ENCODE measurements at places on chromosomes 1 and 21.

DNA sequence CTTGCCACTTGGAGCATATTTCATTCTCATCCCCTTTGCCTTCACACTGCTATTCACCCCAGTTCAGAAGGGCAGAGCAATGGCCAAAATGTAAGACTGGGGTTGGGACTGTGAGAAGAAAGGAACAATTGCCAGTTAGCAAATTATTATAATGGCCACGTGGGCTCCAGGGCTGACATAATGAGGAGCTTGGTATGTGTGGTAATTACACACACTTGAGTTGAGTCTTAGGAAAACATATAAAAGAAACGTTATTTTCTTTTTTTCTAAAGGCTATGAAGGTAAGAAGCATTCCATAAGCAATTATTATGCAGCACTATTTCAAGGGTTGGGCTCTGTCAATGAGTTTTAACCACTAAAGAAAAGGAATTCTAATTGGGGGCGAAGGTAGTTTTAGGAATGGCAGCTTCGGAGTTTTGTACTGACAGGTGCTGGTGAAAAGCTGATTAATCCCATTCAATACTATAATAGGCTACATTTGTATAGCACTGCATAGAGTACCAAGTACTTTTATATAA, 32.5 kb upstream of the BCL10 start:
- DNase-seq = no peak

DNA sequence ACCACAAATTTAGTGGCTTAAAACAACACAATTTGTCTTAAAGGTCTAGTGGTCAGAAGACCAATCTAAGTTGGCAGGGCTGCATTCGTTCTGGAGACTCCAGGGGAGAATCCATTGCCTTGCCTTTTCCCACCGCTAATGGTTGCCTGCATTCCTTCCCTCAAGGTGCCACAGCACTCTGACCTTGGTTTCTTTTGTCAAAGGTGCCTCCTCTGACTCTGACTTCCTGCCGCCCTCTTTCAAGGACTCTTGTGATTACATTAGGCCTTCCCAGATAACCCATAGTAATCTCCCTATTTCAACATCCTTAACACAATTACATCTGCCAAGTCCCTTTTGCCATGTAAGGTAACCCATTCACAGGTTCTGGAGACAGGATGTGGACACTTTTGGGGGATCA, 145.3 kb downstream of the S1PR1 start:
- no peak for DNase-seq

DNA sequence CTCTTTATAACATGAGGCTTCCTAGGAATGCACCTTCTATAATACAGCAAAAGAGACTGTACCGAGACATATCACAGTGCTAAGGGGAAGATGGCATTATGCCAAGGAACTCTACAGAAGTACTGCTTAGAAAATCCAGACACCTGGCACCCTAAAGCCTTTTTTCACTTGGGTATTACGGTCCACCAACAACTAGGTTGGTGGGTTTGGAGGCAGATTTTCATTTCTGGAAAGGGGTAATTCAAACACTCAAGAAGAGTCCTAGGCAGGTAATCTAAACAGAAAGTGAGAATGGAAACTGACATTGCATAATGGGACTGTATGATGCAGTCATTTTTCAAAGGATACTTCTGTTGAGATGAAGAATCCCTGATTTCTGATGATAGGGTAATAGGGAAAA, 19.6 kb downstream of the SCMH1 start:
- no peak for DNase-seq

DNA sequence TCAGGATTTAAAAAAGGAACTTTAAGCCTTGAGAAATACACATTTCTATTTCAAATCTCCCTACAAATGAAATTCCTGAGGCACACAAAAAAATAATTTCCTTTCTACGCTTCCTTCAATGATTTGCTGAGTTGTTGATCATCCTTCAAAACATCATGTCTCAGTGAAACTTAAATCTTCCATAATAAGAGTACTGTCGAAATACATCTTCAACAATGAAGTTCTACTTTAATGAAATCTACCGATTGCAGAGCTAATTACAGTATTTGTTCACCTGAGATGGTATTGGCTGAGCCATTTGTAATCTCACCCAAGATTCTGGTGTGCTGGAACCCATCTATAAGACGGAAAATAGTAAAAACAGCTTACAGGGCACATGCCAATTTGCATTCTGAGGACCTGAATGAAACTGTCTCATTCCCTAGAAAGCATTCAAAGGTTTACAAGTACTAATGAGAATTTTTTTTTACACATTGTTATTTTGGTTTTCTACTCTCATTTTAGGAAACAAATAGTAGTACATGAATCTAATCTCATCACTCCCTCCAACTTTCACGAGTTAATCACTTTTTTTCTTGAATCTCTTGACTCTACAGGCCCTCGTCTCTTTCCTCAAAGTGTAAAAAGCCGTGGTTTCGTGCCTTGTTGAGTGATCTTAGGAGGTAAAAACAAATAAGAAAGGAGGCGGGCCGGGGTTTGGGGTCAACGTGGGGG, 1.1 kb downstream of the CHML start:
- DNase-seq = peak; percentile 32

DNA sequence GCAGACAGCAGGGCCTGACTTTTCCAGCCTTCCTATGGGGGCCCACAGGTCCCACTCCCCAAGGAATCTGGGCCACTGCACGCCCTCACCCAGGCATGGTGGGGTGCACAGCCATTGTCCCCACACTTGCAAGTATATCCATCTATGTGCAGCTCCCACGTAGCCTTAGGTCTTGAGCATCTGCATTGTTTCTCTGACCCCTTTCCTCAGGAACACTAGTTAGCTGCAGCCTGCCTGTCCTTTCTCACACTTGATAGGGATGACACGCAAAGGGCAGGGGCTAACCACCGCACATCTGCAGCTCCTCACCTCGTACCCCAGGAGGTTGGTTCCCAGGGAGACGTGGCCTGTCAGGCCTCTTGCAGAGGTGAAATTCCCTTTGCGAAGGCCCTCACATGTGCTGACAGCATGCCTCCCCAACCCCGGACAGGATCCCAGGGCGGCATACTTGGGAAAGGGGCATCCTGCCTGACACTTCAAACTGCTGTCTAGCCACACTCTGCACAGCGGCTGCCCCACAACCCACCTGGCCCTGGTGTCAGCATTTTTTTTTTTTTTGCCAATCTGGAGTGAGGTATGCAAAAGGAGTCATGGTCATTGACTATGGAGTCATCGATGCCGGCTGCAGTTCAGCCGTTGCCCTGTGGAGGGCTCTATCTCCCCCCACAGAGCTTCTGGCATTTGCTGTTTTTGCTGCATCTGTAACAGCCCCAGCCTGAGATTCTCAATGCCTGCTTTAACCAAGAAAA, 5.0 kb downstream of the JMJD4 start:
- peak; percentile 51 for DNase-seq

- DNase-seq = no peak
These were observed 1.6 kb downstream of the ADGRL2 start for GRCh38 chr1:81802457-81802706.

DNA sequence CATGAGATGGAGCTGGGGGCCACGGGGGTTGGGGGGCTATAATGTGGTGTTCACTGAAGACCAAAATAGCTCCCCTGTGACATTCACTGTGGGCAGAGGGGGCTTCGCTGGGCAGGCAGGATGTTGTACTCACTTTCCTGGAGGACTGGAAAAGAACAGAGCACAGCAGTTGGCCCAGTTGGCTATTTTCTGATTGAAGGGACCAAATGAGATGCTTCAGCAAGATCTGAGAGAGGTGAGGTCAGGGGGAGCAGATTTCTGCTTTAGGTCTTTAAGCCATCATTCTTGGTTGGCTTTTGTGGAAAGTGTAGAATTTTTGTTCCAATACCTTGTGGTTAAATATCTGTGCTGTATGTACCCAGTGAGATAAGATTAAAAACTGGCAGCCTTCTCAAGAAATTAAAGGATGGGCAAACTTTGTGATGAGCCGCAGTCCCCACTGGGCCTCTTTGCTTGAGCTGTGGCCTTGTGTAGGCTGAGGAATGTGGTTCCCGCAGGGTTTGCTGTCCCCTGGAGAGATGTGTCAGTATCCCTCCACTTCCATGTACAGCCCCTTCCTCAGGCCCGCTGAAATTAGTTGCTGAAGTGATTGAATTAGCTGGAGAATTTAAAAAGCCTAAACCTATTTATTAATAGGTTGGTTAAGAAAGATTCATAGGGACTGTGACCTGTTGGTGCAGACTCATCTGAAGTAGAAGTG, 80.7 kb downstream of the ATP5PO start:
- no peak for DNase-seq

GRCh38 chr1:1282998-1283397, 2.8 kb downstream of the SCNN1D start:
- DNase-seq = no peak

- DNase-seq = no peak
These were observed 61.1 kb upstream of the GPR88 start for GRCh38 chr1:100476735-100477290.

- DNase-seq = no peak
These were observed 115.6 kb downstream of the TNFSF18 start for GRCh38 chr1:172935062-172935592.

GRCh38 chr1:220084460-220084859, 5.1 kb downstream of the BPNT1 start:
- no peak for DNase-seq

DNA sequence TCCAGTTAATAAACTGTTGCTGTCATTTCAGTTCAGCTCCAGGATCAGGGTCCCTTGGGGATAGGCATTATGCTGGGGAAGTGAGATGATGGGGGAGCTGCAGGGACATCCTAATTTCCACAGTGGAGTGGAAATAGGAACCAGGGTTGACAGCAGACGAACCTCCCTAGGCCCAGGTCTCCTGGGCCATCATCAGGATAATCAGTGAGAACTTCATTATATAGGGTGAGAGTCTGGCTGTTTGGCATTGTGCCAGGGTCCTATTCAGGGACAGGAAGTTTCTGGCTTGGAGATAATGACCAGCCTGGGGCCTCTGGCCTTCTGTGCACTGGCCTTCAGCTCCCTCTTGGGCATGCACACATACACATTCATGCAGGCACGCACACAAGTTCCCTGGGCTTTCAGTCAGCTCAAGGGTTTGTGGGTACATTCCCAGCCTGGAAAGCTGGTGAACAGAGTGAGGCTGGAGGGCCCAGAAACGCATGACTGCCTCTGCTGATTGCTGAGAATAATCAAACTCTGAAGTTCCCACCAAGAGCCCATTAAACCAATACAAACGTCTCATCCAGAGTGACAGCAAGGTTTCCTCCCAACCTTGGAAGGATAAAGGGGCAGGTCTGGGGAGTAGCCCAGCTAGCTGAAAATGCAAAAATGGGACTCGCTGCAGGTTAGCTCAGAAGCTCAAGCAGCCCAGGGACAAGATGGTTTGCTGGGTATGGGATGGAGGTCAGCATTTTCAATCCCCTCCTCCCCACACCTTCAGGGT, 13.9 kb upstream of the LRIG2 start:
- no peak for DNase-seq

DNA sequence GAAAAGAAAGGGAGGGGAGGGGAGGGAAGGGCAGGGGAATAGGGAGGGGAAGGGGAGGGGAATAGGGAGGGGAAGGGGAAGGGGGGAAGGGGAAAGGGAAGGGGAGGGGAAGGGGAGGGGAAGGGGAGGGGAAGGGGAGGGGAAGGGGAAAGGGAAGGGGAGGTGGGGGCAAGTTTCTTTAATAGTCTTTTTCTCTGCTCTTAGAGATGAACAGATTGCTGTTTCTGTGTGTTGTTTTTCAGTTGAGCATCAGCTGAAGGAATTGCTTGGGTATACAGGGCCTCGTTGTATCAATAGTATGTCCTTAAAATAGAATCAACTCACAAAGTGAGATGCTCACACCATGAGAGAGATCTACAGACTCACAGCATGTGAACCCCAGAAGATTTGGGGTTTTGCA, 44.8 kb upstream of the SOD1 start:
- DNase-seq = no peak

- DNase-seq = no peak
These were observed 435.1 kb downstream of the KIF26B start for GRCh38 chr1:245589906-245590305.

DNA sequence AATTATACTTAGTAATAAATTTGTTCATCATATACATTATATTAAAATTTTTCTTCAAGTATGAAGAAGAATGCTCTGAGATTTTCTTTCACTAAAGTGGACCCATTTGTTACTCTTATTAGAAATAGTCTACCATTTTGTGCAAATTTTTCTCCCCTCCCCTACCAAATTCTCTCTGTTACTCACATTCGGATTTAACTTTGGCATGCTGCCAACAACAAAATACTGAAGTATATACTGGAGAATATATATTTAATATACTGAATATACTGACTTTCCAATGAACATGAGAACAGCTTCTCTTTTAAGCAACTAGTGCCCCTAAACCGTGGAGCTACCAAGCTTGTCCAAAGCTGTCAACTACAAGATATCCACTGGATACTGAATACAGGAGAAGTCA, 57.2 kb downstream of the CENPF start:
- no peak for DNase-seq

- no peak for DNase-seq
These were observed 9.6 kb downstream of the ENSA start for GRCh38 chr1:150619576-150620509.

DNA sequence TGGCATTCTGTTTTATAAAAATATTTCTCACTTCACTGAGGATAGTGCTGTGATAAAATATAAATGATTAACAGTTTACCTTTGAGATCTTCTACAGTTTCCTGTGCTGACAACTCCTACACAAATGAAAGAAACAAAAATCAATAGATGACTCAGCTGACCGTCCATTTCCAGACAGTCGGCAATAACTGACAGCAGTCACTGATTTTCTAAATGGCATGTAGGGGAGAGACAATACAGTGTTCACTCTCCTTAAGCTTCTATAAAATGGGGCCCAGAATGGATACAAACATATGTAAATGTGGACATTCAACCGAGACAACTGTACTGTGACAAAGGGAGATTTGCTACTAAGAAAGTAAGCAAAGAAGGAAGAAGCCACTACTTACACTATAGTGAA, 34.3 kb downstream of the PCNX2 start:
- DNase-seq = peak; percentile 50

DNA sequence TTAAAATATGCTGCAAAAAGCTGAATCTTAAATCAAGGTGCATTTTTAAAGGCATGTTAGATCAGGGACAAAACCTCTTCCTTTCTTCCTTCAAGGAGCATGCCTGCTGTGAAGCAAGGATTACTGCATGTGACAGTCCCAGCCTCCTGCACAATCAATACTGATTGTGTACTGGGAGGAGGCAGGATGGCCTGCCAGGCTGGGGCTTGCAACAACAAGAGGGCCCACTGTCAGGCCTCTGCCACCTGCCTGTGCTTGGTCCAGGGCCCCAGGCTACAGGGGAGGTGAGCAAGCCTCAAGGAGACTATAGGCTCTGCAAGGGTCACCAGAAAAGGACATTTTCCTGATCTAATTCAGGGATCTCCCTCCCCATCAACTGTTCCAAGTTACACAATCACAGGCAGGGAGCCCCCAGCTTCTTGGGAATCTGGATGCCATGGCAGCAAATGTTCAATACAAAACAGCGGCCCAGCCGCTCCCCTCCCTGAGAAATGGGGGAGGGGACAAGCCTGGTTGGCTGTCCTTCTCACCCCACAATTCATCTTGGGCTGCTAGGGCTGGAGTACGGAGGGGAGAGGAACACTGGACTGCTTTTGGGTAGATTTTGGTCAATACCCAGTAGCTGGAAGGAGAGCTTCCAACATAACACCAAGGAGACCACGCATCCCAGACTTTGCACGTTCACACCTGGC, 76.7 kb downstream of the SSBP3 start:
- no peak for DNase-seq

All from activated CD4-positive, alpha-beta T cell treated with anti-CD3 and anti-CD28 coated beads, Interleukin-2, Interleukin-4, amounts not matched to agents 100 ng/mL and 50 ng/mL, durations not matched to agents 16 hours and 8 hours (primary cell).